ENCODE measurements at places on chromosomes 13 and 19.
A peak's percentile ranks its signal among the peaks of the same experiment; 100 is the strongest.

DNA sequence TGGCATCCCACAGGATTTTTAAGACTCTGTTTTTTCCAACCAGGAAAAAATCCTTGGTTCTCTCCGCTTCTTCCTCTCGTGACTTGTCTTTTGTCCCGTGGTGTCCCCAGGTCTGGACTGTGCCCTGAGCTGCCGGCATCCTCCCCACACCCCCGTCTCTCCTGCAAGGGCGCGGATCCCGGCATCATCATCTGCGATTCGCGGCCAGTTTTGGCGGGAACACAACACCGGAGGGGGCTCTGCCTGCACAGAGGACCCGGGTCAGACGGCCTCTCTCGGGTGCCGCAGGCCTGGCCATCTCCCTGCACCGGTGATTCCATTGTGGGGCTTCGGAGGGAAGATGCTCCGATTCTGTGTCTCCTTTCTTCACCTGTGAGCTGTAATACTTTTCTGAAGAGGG lies 18.8 kb upstream of the GAS6 start:
- DNase-seq: no peak

GRCh38 chr19:51434456-51434855 lies 17.0 kb upstream of the SIGLEC10 start:
- DNase-seq: no peak

- DNase-seq: no peak
Observed at GRCh38 chr13:78431328-78431727, 172.0 kb downstream of the POU4F1 start.

DNA sequence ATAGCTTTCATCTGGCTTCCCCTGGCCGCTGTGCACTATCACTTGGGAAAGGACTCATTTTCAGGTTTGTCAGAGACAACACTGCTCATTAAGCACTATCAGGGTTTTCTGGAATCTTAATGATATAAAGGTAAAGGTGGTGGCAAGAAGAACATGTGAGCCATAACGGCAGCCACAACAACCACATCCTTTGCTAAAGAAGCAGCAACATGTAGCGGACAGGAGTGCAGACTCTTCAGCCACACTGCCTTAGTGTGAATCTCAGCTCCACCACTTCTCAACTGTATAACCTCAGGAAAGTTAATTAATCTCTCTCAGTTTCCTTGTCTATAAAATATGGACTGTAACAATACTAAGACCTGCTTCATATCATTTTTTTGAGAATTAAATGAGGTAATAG lies 24.1 kb upstream of the MIR17HG start:
- DNase-seq: peak; percentile 48

GRCh38 chr13:39601636-39602035 lies 1.4 kb downstream of the LHFPL6 start:
- DNase-seq: no peak

GRCh38 chr13:102580552-102581169 lies 16.1 kb upstream of the TPP2 start:
- DNase-seq: peak; percentile 49

GRCh38 chr13:70255406-70255991 lies 147.2 kb upstream of the KLHL1 start:
- DNase-seq: no peak

- DNase-seq: no peak
Observed at GRCh38 chr13:90594681-90595080, 752.8 kb upstream of the MIR17HG start.

DNA sequence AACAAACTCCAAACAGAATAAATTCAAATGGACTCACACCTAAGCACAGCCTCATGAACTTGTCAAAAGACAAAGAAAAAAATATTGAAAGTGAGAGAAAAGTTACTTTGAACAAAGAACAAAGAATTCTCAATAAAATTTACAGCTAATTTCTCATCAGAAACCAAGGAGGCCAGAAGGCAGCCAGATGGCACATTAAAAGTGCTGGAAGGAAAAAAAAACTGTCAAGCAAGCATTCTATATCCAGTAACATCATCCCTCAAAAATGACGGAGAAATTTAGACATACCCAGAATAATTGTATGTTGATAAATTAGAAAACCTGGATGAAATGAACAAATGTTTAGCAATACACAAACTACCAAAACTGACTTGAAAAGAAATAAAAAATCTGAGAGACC lies 129.8 kb upstream of the UQCRFS1 start:
- no peak for DNase-seq

DNA sequence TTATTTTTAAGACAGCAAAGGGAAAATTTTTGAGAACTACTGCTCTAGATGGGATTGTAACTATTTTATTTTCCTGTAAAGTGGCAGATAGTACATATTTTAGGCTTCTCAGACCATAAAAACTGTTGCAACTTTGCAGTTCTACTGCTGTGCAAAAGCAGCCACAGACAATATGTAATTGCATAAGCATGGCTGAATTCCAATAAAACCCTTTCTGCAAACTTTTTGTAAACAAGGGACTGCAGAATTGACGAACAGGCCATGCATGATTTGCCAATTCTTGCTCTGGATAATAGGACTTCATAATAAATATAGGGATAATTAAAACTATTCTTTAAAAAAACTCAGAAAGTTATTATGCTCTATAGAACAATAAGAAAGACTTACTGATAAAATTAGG lies 149.1 kb downstream of the SLITRK5 start:
- no peak for DNase-seq

GRCh38 chr13:112510002-112510780 lies 77.8 kb downstream of the TUBGCP3 start:
- DNase-seq: no peak

DNA sequence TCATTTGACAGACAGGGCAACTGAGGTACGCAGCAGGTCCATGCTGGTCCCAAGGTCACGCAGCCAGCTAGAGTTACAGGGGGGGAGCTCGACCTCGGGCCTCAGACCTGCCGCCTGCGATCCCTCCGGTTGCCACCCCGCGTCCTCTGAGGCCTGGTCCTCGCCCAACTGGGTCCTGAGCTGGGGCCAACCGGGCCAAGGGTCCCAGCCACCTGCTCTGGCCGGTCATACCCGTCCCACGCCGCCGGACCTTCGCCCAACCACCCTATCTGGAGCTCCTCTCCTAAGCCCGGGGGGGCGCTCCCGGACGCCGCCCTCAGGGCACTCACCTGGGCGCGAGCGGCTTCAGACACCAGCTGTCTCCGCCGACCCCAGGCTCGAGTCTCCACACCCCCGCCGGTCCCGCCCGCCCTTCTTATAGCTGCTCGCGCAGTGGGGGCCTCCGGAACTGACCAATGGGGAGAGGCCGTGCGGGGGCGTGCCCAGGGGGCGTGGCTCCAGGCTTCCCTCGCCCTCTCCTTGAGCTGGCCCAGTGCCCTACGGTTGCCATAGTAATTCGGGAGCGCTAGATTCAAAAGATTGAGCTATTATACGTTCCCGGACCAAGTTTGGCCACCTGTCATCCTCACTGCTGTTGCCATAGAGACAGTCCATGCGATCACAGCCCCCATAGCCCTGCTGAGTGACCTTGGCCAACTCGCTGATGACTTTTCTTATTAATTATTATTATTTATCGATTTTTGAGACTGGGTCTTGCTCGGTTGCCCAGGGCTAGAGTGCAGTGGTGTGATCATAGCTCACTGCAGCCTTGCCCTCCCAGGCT lies at the start of gene PLIN5:
TSS of gene PLIN5 (minus strand) at position 389 of the 823 bp plus-strand sequence. CDS start 1,150 bp downstream, outside the sequence.
- peak; percentile 52 for DNase-seq

GRCh38 chr13:52847682-52848432 lies 583 bp downstream of the PCDH8 start:
- no peak for DNase-seq

GRCh38 chr13:31020996-31021395 lies 88.5 kb downstream of the TEX26 start:
- no peak for DNase-seq

GRCh38 chr19:13848798-13849676 lies 27.9 kb upstream of the NANOS3 start:
- no peak for DNase-seq

DNA sequence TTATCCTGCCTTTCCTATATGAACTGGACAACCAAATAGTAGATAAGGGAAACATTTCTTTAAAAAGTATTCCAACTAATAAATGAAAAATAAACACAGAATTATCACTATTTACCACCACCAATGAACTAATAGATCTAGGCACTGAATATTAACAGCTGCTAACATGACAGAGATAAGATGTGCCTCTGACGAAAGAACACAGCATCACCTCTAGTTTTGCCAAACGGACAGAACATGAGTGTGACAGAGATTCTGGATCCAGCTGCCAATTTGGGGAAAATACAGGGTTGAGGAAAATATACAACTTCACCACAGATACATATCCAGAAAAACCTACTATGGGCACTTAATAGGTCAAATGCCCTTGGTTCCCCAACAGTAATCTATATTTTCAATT lies 18.0 kb downstream of the VPS36 start:
- DNase-seq: no peak

GRCh38 chr19:56112313-56112709 lies 8.8 kb downstream of the ZNF787 start:
- DNase-seq: no peak

DNA sequence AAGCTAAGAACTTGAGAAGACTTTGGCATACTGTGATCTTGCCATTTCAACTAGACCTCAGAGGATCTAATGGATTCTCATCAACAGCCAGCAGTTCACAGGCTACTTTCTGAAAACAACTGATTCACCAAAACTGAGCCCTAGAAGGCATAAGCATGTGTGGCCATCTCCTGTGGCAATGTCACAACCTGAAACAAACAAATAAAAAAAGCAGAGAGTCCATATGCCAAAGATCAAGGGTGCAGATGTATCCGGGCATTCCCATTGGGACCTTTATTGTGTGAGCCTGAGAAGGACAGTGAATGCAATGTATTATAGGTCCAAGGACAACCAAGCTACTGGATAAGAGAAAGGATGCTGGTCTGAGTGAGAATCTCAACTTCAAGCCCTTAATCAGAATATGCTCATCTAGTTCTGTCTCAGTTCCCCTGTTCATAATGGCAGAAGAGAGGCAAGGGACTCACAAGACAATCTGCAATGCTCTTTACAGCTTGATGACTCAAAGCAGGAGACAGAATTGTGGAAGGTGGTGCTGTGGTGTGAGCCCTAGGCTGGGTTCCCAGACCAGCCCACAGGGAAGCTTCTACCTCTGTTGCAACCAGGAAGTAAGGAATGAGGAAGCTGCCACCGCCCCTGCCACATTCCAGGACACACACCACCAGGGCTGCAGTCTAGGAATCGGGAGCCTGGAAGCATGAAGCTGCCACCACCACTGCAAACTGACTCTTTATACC lies 133.7 kb downstream of the RAP2A start:
- no peak for DNase-seq

GRCh38 chr19:18832306-18833140 lies 764 bp downstream of the UPF1 start:
- peak; percentile 45 for DNase-seq

GRCh38 chr13:31172535-31172934 lies 10.8 kb upstream of the HSPH1 start:
- no peak for DNase-seq

GRCh38 chr19:24054044-24054935 lies 32.7 kb upstream of the ZNF254 start:
- DNase-seq: no peak

GRCh38 chr13:29355029-29355428 lies 240.5 kb downstream of the SLC7A1 start:
- DNase-seq: no peak

GRCh38 chr13:113595131-113595530 lies 10.6 kb downstream of the TFDP1 start:
- no peak for DNase-seq

- DNase-seq: no peak
Observed at GRCh38 chr19:40685016-40685526, 5.4 kb downstream of the NUMBL start.

DNA sequence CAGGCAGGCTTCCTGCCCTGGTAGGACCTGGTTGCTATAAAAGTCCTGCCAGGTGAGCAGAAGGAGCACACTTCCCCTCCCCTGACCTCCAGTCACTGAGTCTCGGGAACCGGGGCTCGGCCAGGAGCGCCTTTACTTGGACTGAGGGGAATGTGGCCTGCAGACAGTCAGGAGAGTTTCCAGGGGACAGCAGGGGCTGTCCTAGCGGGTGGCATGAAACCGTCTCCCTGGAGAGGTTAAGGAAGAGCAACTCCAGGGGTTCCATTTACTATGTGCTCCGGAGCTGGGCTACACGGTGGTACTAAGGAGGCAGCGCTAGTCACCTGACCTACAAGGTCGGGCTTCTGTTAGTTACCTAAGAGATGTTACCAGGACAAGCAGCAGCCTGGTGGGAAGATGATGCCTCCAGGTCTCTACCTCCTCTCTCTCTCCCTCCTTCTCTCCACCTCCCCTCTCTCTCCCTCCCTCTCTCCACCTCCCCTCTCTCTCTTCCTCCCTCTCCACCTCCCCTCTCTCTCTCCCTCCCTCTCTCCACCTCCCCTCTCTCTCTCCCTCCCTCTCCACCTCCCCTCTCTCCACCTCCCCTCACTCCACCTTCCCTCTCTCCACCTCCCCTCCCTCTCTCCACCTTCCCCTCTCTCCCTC lies 4.1 kb upstream of the CNOT3 start:
- peak; percentile 26 for DNase-seq

DNA sequence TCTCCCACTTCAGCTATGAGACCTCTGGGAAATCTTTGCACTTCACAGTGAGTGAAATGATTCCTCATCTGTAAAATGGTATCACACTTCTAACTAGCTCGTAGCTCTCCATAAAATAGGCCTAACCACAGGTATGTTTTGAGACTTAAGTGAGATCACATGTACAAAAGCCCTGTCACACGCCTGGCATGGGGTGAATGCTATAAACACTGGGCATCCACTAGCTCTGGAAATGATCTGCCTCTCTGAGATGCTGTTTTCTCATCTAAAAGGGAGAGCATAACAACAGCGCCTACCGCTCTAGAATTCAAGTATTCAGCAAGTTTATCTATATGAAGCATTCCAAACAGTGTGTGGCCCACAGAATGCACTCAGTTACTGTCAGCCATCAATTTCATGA lies 2.2 kb downstream of the AKT2 start:
- no peak for DNase-seq

DNA sequence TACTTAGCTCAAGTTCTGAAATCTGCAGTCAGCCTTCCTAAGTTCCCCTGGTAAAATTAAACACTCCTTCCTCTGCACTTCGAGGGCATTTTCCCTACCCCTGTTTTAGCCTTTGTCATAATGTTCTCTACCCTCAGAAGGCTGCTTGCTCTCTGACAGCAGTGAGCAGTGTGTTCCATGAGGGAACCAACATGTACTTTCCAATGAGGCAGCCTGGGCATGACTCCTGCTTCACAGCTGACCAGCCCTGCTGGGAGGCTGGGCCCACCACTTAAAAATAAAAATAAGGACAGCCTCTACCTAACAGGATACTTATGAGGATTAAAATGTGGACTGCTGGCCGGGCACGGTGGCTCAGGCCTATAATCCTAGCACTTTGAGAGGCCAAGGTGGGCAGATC lies 26.4 kb downstream of the RUBCNL start:
- no peak for DNase-seq

- DNase-seq: no peak
Observed at GRCh38 chr13:109396266-109396665, 390.1 kb downstream of the IRS2 start.

- DNase-seq: no peak
Observed at GRCh38 chr13:87669379-87669978, 1.7 kb upstream of the SLITRK5 start.

DNA sequence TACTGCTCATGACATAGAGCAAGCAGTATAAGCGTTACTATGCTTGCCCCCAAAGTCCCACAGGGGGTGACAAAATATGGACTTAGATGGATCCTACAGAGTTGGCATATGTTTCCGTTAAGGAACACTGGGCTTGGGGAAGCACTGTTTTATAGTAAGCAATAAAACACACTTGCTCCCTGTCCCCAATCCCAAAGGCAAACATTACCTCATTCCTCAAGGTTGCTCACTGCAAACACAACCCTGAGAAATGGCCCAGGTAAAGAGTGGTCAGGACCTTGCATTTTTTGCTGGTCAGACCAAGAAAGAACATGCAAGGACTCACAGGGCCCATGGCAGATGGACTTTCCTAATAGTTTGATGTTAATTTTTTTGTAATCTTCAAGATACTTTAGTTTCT lies 32.3 kb downstream of the UGGT2 start:
- DNase-seq: no peak

Measured in activated naive CD4-positive, alpha-beta T cell treated with anti-CD3 and anti-CD28 coated beads, Interleukin-2, amount 10 ng/mL, durations not matched to agents 7 days and 5 days (primary cell).